ENCODE measurements at places on chromosomes 12 and 14.

GRCh38 chr12:3715999-3716398 lies 36.9 kb downstream of the CRACR2A start:
- no peak for DNase-seq

GRCh38 chr12:91119089-91119488 lies 7.8 kb upstream of the LUM start:
- DNase-seq: no peak

- no peak for DNase-seq
Measured at GRCh38 chr14:75335571-75335970, 56.9 kb downstream of the FOS start.

- no peak for DNase-seq
Measured at GRCh38 chr12:43980627-43981191, 144.8 kb downstream of the TMEM117 start.

- DNase-seq: no peak
Measured at GRCh38 chr14:69152181-69152901, 578 bp downstream of the DCAF5 start.

- no peak for DNase-seq
Measured at GRCh38 chr12:111998015-111998414, 14.9 kb downstream of the TMEM116 start.
